Fibroblast of lung (primary cell): ENCODE measurements at places on chromosomes 5 and 9. TPM values are rescaled to one million over a fixed set of nuclear protein-coding genes. Genes with fewer than 3 reads are reported as not detected.

PCDHB11 gene
- 0.77 and 1.7 TPM in 2 replicates for total RNA-seq

FOXD4L4 gene
- total RNA-seq, result 0.26 TPM in 1 of 2 replicates, not detected in the other

GRCh38 chr5:59089767-59090166 lies 506.9 kb downstream of the RAB3C start:
- no peak for DNase-seq

DNA sequence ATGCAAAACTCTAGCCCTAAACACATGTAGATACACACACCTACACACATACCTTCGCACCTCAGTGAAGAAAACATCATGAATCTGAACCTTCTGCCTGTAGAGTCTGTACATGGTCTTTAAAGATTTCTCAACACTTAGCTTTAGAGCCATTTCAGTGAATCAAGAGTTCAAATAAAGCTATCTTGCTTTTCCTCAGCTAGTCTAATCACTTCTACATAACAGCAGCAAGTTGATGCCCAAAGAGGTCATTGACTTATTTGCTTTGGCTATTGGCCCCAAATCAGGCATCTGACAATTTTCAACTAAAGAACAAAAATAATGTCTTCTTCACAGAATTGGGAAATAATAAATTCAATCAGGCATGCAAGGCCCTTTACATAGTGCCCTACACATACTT lies 127.9 kb upstream of the SGCD start:
- no peak for DNase-seq

DNA sequence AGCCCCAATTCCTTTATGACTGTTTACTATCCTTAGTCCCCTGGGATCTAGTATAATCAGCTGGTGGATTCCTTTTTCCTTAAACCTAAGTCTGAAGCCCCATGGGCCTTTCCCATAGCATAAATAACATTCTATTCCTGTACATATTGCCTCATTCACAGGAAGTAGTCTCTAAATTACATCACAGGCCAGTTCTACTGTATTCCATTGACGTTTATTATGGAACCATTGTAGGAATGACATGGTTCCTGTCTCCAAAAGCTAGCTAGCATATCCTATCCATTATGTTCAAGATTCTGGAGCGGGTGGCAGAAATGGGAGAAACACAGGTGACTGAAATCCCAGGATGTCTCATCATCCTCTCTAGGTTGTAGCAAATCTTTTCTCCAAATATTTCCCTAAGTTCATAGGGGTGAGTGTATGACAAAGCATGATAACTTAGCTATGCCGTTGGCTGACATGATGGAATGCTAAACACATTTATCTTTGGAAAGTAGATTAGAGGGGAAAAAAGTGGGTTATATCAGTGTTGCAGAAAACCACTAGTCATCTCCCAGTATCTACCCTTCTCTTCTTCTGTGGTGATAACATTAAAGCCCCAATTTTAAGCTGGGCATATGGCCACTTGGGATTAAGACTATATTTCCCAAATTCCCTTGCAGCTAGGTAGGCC lies 140.1 kb downstream of the FGF1 start:
- DNase-seq, result peak; percentile 64

GRCh38 chr5:135643881-135644766 lies 65.3 kb upstream of the CXCL14 start:
- DNase-seq, result no peak

GRCh38 chr5:77167063-77167462 lies 43.4 kb upstream of the PDE8B start:
- no peak for DNase-seq
